Tibial nerve (tissue), 4 donors: ENCODE measurements at places on chromosomes 1 and 21.

DNA sequence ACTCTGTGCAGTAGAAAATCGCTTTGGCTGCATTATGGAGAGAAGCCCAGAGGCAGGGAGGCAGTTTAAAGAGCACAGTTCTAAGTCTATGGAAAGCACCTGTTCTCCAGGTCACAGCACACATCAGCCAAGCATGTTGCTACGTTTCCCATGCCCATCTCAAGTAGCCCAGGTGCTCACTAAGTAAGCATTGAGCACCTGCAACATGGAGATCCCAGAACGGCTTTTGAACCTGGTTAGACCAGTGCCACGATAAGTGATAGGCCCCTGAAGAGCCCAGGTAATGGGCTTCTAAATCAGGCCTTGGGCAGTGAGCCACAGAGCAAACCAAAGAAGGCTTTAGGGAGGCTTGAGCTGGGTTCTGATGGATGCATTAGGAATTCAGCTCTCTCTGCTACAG lies 186.2 kb downstream of the C1orf94 start:
- no peak overlapping the region for H3K4me3 ChIP-seq
- H3K27ac ChIP-seq = no peak overlapping the region
- H3K4me1 ChIP-seq = no peaks in the 10 kb centered on the region
- DNase-seq = no peak
- no peaks in the 10 kb centered on the region for H3K27me3 ChIP-seq

DNA sequence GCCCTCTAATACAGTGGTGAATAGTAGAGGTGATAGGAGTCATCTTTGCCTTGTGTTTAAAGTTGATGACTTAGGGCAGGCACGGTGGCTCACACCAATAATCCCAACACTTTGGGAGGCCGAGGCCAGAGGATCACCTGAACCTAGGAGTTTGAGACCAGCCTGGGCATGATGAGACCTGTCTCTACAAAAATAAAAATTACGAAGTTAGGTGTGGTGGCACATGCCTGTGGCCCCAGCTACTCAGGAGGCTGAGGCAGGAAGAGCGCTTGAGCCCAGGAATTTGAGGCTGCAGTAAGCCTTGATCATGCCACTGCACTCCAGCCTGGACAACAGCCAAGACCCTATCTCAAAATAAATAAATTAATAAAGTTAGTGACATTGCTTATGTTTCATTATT lies 26.6 kb downstream of the CAPZA1 start:
- H3K27ac ChIP-seq = no peak overlapping the region
- DNase-seq = no peak
- H3K27me3 ChIP-seq = no peaks in the 10 kb centered on the region
- H3K4me1 ChIP-seq = no peaks in the 10 kb centered on the region
- H3K4me3 ChIP-seq = no peak overlapping the region

DNA sequence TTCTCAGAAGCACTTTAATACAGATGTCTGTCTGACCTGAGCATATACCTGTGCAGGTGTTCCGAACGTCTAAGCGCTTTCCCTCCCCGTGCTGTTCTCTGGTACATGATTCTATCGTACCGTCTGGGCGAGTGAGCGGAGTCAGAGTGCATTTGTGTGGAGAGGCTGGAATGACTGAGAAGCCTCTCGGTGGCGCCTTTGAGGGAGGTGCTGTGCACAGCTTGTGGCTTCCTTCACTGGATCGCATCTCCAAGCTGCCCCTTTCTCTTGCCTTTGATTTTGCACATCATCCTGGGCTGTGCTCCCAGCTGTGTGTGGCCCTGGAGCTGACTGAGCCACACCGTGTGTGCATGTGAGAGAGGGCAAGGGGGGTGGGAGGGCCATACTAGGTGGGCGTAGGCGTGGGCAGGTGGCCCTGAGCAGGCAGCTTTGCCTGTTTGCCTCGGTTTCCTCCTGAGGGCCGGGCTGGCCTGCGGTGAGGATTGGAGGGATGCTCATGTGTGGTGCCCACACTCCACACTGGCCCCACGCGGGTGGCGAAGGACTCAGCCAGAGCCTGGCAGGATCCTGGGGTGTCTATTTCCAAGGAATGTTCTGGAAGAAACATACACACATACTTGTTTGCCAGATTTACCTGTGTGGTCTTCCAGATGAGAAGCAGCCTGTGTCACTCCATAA lies 105.3 kb downstream of the ADARB1 start:
- DNase-seq = no peak
- no peaks in the 10 kb centered on the region for H3K4me1 ChIP-seq
- H3K27ac ChIP-seq = no peak overlapping the region
- peaks cover 82% of the 10 kb centered on the region for H3K36me3 ChIP-seq
- H3K27me3 ChIP-seq = no peaks in the 10 kb centered on the region
- no peak overlapping the region for H3K4me3 ChIP-seq

DNA sequence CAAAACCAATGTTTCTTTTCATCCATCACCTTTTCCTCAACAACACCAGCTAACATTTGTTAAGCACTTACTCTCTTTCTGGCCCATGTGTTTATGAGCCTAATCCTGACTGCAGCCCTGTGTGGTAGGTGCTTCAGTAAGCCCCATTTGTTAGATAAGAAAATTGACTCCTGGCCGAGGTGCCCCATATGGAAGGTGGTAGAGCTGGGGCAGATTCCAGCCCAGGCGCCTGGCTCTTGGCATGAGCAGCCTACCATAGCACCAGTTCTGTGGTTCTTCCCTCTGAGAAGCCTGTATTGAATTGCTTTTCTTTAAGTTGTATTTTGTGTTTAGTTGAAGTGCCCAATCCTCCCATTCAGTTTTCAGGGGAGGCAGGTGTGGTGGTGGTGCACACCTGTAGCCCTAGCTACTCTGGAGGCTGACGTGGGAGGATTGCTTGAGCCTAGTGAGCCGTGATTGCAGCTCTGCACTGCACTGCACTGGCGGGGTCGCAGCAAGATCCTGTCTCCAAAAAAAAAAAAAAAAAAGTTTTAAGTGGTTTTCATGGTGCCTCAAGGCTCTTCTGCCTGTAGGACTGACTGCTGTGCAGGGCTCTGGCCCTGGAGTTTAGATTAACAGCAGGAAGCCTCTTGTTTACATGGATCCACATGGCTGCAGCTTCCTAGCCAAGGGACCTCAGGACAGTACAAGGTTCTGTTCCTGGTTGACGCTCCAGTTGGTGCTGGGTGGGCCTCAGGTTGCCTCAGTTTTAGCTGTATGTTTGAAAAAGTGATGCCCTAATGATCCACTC lies 125.9 kb downstream of the MRPS6 start:
- H3K4me3 ChIP-seq = no peak overlapping the region
- no peaks in the 10 kb centered on the region for H3K27me3 ChIP-seq
- H3K27ac ChIP-seq = no peak overlapping the region
- H3K4me1 ChIP-seq = peaks cover 24% of the 10 kb centered on the region
- H3K36me3 ChIP-seq = no peaks in the 10 kb centered on the region

GRCh38 chr1:168050307-168050706 lies 86.4 kb downstream of the GPR161 start:
- no peaks in the 10 kb centered on the region for H3K4me1 ChIP-seq
- H3K27ac ChIP-seq = no peak overlapping the region
- H3K27me3 ChIP-seq = no peaks in the 10 kb centered on the region
- peaks cover 19% of the 10 kb centered on the region for H3K36me3 ChIP-seq

GRCh38 chr1:219697682-219698081 lies 84.8 kb upstream of the ZC3H11B start:
- H3K4me3 ChIP-seq = no peak overlapping the region
- no peak overlapping the region for H3K27ac ChIP-seq
- no peaks in the 10 kb centered on the region for H3K27me3 ChIP-seq
- H3K36me3 ChIP-seq = no peaks in the 10 kb centered on the region
- no peak for DNase-seq
- H3K4me1 ChIP-seq = no peaks in the 10 kb centered on the region
